ENCODE measurements at places on chromosomes 11 and 22.

GRCh38 chr11:88188932-88189253 is 13.7 kb upstream of the RAB38 start:
- no peak for DNase-seq

GRCh38 chr22:37641561-37641949 is 2.1 kb downstream of the SH3BP1 start:
- DNase-seq, result no peak

DNA sequence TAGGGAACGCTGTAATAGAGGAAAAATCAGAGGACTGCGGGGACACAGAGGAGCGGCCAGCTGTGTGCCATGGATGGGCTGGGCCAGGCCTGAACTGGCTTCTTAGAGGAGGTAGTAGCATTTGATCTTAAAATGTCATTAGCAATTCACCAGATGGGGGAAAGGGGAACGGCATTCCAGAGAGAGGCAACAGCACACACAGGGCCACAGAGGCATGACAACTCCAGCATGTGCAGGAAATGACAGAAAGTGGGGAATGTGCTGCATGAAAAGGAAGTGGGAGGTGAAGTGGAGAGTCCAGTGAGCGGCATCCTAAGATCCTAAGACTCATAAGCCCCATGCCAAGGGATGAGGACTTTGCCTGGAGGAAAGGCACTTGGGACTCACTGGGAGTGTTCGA is 69.0 kb downstream of the UBASH3B start:
- DNase-seq, result no peak

DNA sequence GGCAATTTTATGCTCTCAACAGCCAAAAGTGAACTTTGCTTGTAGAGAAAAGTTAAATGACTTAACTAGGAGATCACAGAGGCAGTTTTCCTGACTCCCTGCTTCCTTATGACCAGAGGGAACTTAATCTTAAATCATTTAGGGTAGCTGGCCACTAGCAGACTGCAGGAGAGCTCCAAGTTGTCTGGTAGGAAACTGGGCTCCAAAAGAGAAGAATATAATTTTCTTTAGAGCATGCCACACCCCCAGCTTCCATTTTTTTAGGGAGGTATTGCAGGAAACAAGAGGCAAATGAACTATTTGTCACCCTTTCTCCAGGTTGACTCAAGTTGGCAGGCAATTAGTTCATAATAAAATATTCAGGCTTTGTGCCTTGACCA is 2.6 kb downstream of the METTL15 start:
- no peak for DNase-seq

GRCh38 chr22:46797355-46797754 is 34.9 kb downstream of the TBC1D22A start:
- DNase-seq, result no peak

DNA sequence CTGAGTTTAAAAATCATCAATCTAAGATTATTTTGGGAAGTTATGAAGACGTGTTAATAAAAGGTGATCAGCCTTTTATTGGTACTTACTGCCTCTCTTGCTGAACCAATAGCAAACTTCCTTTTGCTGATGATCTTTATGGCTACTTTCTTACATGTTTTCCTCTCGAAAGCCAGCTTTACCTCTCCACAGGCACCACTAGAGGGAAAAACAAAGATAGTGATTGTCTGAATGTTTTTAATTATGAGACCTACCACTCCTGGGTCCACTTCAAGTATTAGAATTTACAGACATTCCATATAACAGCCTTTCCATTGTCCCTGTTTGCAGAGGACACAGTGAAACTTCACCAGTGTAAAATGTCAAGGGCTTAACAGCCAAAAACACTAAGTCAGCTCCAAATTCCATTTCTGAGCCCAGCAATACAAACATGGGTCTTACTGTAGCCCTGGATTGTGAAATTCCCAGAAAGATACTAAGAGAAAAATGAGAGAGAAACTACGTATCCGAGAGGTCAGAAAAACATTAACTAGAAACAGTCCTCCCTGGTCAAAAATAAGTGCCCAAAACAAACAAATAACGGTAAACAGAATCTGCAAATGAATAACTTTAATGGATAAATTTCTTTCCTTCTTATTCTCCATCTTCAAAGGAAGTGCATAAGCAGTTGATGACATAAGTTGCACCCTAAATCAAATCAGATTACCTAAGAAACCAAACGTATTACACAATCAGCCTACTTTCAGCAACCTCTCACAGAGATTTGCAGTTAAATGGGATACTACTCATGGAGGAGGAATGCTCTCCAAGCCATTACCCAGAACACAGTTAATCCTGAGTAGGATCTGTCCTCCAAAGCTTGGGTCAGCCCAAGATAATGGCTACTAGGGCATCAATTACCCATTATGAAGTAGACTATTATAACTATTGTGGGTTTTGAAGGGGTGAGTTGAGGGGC is 29.5 kb downstream of the CHEK2 start:
- no peak for DNase-seq

DNA sequence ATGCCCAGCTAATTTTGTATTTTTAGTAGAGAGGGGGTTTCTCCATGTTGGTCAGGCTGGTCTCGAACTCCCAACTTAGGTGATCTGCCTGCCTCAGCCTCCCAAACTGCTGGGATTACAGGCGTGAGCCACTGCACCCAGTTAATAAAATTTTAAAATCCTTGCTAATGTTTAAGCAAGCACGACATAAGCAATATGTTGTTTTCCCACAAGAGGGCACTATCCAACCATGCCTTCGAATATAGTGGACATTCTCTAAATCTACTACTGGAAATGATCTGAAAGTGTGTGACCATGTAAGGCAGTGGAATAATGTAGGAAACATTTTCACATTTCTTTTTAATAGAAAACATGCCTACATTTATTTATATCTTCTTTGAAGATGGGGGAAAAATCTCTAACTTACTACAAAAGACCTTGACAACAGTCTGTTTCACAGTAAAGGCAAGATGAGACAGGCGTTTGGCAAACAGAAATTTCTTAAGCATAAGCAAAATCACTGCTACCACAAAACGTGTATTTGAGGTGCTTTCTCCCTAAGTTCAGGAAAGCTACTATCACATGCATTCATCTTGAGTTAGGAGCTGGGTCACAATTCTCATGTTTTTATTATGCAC is 38.2 kb downstream of the PITPNB start:
- DNase-seq, result no peak
